ENCODE measurements at places on chromosomes 6 and 20. TPM values are rescaled to one million over a fixed set of nuclear protein-coding genes. Genes with fewer than 3 reads are reported as not detected.
A peak's percentile ranks its signal among the peaks of the same experiment; 100 is the strongest.

DNA sequence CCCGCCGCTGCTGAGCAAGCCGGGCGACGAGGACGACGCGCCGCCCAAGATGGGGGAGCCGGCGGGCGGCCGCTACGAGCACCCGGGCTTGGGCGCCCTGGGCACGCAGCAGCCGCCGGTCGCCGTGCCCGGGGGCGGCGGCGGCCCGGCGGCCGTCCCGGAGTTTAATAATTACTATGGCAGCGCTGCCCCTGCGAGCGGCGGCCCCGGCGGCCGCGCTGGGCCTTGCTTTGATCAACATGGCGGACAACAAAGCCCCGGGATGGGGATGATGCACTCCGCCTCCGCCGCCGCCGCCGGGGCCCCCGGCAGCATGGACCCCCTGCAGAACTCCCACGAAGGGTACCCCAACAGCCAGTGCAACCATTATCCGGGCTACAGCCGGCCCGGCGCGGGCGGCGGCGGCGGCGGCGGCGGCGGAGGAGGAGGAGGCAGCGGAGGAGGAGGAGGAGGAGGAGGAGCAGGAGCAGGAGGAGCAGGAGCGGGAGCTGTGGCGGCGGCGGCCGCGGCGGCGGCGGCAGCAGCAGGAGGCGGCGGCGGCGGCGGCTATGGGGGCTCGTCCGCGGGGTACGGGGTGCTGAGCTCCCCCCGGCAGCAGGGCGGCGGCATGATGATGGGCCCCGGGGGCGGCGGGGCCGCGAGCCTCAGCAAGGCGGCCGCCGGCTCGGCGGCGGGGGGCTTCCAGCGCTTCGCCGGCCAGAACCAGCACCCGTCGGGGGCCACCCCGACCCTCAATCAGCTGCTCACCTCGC is 1.5 kb downstream of the ARID1B start:
- DNase-seq = peak; percentile 54

DNA sequence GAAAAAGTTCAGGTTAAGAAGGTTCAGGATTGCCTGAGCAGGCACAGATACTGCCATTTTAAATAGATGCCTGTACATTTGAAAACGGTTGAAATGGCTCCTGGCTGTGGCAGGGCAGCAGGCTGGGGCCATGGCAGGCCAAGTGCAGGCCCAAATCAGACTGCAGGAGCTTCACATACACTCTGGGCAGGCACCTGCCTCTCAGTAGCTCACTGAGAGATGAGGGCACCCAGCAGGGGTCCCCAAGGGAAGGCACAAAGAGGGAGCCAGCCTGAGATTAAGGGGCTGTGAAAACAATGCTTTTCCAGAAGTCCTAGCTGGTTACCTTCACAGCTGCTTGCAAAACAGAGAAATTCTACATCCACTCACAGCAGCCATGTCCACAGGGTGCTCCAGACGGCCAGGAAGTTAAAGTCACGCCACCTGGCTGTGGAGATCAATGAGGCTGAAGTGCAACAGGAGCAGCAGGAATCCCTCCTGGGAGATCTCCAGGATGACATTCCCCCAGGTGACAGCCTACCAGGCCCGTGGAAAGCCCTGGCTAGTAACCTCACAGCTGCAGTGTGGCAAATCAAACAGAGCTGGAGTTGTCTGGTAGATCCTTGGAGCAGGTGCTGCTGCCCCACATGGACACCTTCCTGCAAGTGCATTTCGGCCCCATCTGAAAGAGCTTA is 6.2 kb upstream of the RAET1E start:
- DNase-seq = peak; percentile 33

DNA sequence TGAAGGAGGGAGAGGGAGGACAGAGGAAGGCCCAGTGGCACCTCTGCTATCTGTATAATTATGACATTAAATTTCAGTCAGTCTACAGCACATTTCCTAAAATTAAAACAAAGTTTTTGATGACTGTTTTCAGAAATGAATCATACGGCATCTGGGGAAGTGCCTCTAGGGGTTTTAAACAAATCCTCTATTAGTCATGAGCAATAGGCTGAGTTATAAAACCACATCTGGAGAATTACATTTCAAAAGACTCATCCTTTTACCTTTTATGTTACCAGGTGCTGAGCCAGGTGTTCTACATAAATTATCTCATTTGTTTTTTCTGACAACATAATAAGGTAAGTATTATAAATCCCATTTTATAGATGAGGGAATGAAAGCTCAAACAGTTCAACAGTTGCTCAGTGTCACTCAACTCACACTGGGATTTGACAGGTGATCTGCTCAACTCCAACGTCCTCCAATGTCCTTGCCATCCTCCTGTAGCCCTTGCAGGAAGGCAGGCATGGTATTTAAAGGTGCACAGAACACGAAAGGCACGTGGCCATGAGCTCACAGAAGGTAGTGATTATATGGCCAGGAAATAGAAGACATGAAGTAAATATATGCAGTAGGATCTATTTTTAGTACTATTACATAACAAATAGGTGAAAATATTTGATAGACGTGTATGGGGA is 184.2 kb upstream of the MAN1A1 start:
- DNase-seq = no peak

GRCh38 chr6:41187924-41188886 is 12.7 kb downstream of the TREML2 start:
- DNase-seq = no peak

DNA sequence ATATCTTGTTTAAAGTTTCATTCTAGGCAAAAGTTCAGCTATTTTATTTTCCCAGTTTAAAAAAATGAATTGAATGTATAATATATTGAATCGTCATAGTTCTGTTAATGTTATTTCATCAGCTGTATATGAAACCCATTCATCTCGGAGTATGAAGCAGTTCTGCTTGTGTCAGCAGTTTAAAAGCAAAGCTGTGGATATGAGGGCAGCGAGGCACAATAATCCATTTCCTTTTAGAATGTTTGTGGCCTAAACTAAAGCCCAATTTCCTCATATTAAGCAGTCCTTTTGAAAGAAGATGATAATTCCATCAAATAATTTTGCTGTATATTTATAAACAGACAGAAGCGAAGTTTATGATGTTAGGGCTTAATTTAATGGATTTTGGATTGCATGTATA is 300.1 kb downstream of the SAMD5 start:
- no peak for DNase-seq

DNA sequence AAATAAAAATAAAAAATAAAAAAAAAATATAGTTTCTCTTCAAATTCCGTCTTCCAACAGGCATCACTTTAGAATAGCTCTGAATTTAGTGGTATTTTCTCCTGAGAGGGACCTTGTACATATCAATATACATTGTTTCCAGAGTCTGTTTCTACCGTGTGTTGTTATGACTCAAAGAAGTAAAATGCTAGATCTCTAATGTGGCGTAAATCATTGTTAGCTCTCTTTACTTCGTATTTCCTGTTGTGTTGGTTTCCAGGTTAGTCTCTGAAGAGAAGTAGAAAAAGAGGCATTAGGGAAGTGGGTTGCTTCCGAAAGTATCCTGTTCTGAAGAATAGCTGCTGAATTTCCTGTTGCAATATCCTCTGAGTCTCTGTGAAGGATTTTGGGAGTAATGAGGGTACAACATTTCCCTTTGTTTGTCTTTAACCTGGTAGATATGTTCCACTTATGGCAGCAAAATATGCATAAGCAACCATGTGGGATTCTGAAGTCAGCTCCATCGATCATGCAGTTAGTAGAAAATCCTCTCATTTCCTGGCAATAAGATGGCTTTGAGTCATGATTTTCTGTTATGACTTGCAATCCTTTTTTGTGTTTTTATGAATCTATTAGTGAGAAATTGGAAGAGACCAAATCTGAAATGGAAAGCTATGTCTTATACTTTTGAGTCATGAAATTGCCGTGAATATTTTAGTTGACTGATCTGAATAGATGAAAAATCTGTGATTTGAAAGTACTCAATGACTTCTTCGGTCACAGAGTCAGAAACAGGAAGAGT is 42.0 kb upstream of the MCHR2 start:
- no peak for DNase-seq

The ETV7 gene
- total RNA-seq = 0.94 TPM

The TPX2 gene
- 161 TPM for total RNA-seq

The NEU1 gene
- 35.1 TPM for total RNA-seq
